ENCODE measurements at places on chromosomes 5 and 9.

GRCh38 chr9:99167119-99167518, 54.6 kb downstream of the ALG2 start:
- DNase-seq: no peak

GRCh38 chr5:178281331-178281730, 48.7 kb upstream of the PHYKPL start:
- DNase-seq: no peak

DNA sequence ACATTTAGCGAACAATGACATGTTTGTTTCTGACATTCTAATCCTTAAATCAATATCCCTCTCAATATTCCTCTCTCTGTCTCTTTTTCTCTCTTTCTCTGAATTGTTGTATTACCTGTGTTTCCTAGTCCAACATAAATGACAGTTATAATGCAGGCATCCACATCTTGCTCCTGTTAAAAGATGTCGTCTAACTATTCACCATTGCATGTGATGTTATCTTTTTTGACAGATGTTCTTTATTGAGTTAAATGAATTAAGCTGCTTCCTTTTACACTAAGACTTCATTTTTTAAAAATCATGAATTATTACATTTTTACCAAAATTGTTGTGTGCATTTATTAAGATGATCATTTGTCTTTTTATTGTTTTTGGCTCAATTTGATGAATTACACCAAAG, 527.5 kb downstream of the PRR16 start:
- DNase-seq: no peak

- DNase-seq: no peak
These were observed 130.0 kb downstream of the ENC1 start for GRCh38 chr5:74510476-74511075.

DNA sequence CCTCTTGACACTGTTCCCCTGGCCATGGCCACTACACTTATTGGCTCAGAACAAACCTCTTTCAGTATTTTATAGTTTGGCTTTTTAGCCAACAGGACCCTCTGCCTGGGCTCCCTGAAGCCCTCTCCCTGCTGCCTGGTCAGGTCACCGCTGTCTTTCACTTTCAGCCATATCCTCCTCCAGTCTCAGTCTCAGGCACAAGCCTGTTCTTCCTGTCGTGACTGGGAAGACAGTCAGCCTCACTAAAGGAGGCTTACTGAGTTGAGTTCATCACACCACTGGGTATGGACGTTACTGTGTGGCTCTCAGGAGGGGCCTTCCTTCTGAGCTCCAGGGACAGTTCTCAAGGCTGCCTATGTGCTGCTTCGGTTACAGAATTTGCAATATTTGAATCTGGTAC, 2.0 kb downstream of the QSOX2 start:
- no peak for DNase-seq

GRCh38 chr9:86507212-86507630, 153.0 kb upstream of the TUT7 start:
- DNase-seq: no peak

DNA sequence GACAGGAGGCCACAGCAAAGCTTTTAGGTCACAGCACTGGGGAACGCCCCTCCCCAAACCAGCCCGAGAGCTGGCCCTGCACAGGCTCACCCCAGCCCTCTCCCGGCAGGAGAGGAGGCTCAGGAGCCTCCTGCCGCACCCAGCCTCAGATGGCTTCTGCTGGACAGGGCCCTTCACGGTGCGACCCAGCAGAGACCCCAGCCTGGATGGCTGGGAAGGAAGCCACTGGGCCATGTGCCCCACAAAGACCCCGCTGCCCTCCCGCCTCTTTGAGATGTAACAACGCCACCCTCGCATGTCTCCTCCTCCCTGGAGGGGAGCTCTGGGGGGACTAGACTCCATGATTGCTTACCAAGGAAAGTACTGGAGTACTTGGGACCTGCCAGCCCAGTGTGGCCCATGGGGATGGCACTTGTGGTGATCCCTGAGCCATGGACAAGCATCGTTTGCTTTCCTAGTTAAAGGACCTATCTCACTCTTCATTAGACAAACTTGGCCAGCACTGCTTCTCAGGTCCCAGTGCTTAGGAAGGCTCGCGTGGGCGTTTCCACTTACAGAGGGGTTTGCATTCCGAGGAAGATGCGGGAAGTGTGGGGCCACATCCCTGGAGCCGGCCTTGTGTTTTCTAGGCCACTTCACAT, 9.0 kb downstream of the MYMK start:
- DNase-seq: no peak

GRCh38 chr9:17604556-17604955, 25.7 kb downstream of the SH3GL2 start:
- DNase-seq: no peak

GRCh38 chr9:111058166-111058565, 19.9 kb upstream of the LPAR1 start:
- DNase-seq: no peak

DNA sequence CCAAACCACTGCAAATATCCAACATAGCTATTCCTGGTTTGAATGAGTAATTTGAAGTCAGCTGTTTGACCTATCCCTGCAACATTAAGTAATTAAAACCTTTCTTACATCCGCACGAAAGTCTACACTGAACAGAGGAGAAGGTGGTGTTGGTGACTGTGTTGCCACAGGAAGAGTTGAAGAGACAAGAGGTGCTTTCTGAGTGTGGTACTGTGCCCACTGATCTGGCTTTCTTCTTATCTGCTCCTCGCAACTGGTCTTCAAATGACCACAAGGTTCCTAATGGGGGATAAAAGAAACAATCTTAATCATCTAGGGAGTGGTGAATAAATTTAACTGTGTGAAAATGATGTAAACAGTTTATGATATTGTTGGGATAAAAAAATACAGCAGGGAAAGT, 29.4 kb upstream of the PDCL start:
- DNase-seq: peak; percentile 93

- DNase-seq: no peak
These were observed 272.9 kb downstream of the TMEM38B start for GRCh38 chr9:105967248-105967647.

GRCh38 chr9:137813651-137814415, 63.7 kb upstream of the CACNA1B start:
- DNase-seq: no peak

DNA sequence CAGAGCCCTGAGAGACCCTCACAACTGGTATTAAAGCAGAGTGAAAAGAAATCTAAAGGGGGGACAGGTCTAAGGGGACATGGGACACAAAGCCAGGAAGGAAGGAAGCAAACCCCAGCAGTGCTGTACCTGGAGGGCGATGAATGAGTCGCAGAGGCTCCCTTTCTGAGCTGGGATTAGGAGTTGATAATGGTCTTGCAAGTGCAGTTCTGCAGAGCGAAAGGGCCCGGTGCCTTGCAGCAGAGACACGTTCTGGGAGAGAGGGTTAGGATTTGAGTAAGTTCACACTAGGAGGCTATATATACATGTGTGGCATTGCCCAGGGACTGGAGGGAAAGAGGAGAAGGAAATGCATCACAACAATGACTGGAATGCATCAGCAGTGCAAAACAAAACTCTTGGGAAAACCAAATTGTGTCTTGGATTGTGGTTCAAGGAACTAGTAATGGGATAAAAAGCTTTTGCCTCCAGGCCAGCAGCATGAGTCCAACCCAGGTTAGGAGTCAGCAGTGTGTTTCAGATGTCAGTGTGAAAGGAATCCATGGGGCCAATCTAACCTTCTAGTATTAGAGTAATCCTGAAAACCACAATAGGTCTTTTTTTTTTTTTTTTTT, 38.8 kb upstream of the LIFR start:
- DNase-seq: no peak

DNA sequence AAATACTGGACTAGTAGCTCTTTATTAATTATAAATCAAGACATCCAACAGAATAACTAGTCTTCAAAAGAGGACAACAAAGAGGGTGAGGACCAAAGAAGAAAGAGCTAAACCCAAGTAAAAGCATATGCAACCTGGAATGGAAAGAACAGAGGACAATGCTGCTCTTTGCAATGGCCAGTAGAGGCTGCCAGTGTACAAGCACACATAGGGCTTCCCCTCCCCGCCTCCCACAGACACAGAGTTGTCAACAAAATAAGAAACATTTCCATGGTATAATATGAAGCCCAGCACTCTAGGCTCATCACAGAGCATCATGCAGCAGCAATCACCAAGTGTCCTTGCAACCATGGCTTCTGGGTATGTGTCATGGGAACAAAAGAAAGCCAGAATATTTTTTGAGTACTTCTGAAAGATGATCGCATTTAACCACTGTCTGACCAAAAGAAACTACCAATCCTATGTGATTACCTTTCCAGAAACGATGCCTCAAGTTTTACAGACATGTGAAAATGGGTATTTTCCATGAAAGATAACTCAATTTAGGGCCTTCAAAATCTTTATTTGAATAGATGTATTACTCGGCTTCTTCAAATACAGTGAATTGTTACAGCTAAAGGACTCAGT, 58.1 kb downstream of the RFX3 start:
- peak; percentile 90 for DNase-seq

GRCh38 chr9:96607971-96608370, 11.7 kb downstream of the CDC14B start:
- DNase-seq: no peak

GRCh38 chr5:136396886-136397285, 31.5 kb upstream of the TRPC7 start:
- no peak for DNase-seq

GRCh38 chr5:39648848-39649227, 224.1 kb upstream of the DAB2 start:
- no peak for DNase-seq

- DNase-seq: peak; percentile 42
These were observed 8.1 kb downstream of the PRELID2 start for GRCh38 chr5:145826895-145827674.

DNA sequence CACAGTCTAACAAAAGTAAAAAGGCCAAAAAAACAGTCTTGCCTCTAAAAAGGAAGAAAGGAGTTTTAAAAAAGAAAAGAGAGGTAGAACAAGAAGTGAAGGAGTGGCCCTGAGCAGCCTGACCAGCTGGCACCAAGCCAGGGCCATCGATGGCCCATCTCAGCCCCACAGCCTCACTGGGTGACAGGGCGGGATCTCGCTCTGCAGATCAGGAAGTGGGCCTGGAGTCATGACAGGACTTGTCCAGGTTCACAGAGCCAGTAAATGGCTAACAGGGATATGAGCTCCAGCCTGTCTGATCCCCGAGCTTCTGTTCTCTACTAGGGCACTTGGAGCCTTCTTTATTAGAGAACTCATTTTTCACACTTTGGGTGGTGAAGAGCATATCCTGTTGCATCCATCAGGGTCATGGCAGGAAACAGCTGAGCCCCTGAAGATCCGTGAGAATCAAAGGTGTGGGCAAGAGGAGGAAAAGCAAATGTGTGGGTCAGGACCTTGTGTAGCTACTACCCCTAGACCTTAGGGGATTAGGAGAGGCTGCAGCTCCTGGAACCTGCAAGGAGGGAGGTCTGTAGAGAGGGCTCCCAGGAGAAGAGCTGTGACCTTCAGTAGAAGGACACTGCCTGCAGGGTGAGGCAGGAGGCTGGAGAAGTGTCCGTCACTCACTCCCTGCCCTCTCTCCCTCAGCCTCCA, 299.0 kb upstream of the MSX2 start:
- no peak for DNase-seq

DNA sequence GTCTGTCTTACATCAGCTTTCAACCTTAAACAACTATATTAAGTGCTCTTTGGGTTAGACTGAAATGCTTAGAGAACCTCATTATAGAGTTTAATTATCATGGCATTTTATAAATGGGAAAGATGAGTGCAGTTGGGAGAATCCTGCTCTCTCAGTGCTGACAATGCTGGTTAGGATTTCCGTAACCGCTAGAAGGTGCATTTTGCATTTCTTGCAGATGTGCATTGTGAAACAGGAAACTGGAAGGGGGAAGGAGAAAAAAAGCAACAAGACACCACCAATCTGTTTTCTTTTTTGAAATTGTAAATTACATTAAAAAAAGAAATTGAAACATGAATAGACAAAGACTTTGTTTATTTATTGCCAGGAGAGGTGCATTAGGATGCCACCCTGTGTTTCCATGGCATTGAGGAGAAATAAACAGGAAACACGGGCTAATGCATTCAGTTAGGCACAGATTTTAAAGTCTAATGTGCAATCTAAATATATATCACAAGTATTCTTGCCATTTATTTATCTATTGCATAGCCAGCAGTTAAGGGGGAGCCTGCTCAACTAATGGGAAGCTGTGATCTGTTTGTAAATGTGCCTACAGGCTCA, 478.9 kb downstream of the PSAT1 start:
- DNase-seq: no peak

DNA sequence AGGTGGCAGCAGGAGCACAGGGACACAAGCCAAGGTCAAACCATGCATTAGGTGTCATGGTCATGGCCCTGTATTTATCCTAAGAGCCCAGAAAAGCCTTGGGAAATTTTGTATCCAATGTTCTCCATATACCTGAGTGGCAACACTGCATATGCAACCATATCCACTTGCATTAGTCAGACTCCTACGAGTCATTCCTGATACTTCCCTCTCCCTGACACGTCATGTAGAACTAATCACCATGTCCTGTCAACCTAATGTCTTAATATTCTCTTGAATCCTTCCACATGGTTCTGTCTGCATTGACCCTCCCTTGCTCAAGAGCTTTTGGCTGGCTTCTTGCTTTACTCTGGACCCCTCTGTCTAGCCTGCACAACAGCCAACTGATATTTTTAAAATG, 9.4 kb downstream of the SCGB3A2 start:
- DNase-seq: no peak

DNA sequence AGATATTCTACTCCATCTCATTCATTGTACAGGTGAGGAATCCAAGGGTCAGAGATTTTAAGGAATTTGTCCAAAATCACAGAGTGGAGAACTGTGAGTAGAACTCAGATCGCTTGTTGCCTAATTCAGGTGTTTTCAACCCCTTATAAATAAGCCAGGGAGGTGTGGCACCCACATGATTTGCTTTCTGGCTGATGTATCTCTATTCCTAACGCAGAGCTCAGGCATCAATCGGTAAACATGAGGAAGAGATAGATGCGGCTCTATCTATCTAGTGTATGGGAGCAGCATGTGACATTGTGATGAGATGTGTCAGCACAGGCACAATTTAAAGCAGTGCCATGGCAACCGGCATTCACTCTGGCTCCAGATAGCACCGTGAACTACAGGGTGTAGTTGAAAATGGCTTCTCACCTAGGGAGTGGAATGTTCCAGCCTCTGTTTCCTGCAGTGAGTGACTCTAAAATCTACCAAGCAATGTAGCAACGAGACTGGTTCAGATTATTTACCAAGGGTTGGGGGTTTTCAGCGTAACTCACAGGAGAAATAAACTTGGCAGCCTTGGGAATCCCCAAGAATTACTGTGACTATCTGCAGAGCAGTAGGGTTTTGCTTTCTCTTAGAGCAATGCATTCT, 53.4 kb upstream of the SUB1 start:
- DNase-seq: no peak

GRCh38 chr9:113886466-113886865, 10.4 kb downstream of the ZNF618 start:
- DNase-seq: peak; percentile 35

Data from hematopoietic multipotent progenitor cell treated with erythropoietin and hydrocortisone succinate and interleukin-3 and kit ligand, for 4 days (in vitro differentiated cells).